ENCODE measurements at places on chromosomes 6 and 20. TPM values are rescaled to one million over a fixed set of nuclear protein-coding genes. Genes with fewer than 3 reads are reported as not detected.

The TTI1 gene
- total RNA-seq = 29.3 TPM

The VIP gene
- total RNA-seq = not detected

The EFCAB8 gene
- under 0.01 TPM for total RNA-seq

The MRAP2 gene
- total RNA-seq = 1.4 TPM

The PHF10 gene
- 8.8 TPM for total RNA-seq

The MDN1 gene
- total RNA-seq = 51.4 TPM

The MCHR2 gene
- total RNA-seq = not detected

The TOX2 gene
- 2.0 TPM for total RNA-seq

The MATN4 gene
- total RNA-seq = under 0.01 TPM

The GPX5 gene
- total RNA-seq = not detected

The PRIM2 gene
- total RNA-seq = 69.8 TPM

The ITCH gene
- 62.2 TPM for total RNA-seq

The TSPO2 gene
- total RNA-seq = not detected

The SMLR1 gene
- total RNA-seq = not detected

The TMEM244 gene
- total RNA-seq = 0.78 TPM

The MOG gene
- not detected for total RNA-seq

The WFDC2 gene
- not detected for total RNA-seq

The CCN2 gene
- 10.8 TPM for total RNA-seq

The MCCD1 gene
- not detected for total RNA-seq

The NOX3 gene
- not detected for total RNA-seq

The C6orf52 gene
- total RNA-seq = 0.59 TPM

The TPMT gene
- total RNA-seq = 11.0 TPM

The HCRTR2 gene
- total RNA-seq = not detected

The TRIM10 gene
- not detected for total RNA-seq

The OLIG3 gene
- not detected for total RNA-seq

The MUC22 gene
- total RNA-seq = not detected

The CLIC5 gene
- not detected for total RNA-seq

The C20orf96 gene
- total RNA-seq = 1.8 TPM

The GNAS-AS1 gene
- total RNA-seq = 2.0 TPM

The TREM1 gene
- 0.78 TPM for total RNA-seq

The LPIN3 gene
- 14.3 TPM for total RNA-seq

The WFDC12 gene
- total RNA-seq = not detected

The ZSCAN26 gene
- 11.0 TPM for total RNA-seq

The CST4 gene
- total RNA-seq = not detected

The LY6G6D gene
- not detected for total RNA-seq

The MICB gene
- 11.1 TPM for total RNA-seq

The HLA-DQA1 gene
- not detected for total RNA-seq

The CLDN20 gene
- total RNA-seq = not detected

The EBF4 gene
- 0.37 TPM for total RNA-seq

The B3GAT2 gene
- total RNA-seq = under 0.01 TPM

The XKR7 gene
- not detected for total RNA-seq

The CYB5R4 gene
- 5.1 TPM for total RNA-seq

Measured in subcutaneous preadipocyte (primary cell).